ENCODE measurements at places on chromosomes 11 and 22.
A peak's percentile ranks its signal among the peaks of the same experiment; 100 is the strongest.

- no peak for DNase-seq
Observed at GRCh38 chr11:78349624-78350023, 68.0 kb downstream of the GAB2 start.

- DNase-seq, result no peak
Observed at GRCh38 chr11:68269414-68270081, 2.2 kb downstream of the C11orf24 start.

GRCh38 chr22:45584121-45584570, 81.5 kb downstream of the FBLN1 start:
- no peak for DNase-seq

GRCh38 chr11:8034106-8034585, 46.9 kb upstream of the TUB start:
- DNase-seq, result no peak

GRCh38 chr11:44241851-44242250, 68.1 kb downstream of the ALX4 start:
- no peak for DNase-seq

GRCh38 chr11:126357055-126357962, 1.8 kb downstream of the ST3GAL4 start:
- DNase-seq, result no peak

- no peak for DNase-seq
Observed at GRCh38 chr11:64044730-64045393, 9.1 kb downstream of the FLRT1 start.

- no peak for DNase-seq
Observed at GRCh38 chr11:119450590-119451326, 27.8 kb upstream of the THY1 start.

- no peak for DNase-seq
Observed at GRCh38 chr11:114322934-114323333, 26.7 kb downstream of the NNMT start.

GRCh38 chr11:75582895-75583717, 21.1 kb downstream of the SERPINH1 start:
- peak; percentile 53 for DNase-seq

DNA sequence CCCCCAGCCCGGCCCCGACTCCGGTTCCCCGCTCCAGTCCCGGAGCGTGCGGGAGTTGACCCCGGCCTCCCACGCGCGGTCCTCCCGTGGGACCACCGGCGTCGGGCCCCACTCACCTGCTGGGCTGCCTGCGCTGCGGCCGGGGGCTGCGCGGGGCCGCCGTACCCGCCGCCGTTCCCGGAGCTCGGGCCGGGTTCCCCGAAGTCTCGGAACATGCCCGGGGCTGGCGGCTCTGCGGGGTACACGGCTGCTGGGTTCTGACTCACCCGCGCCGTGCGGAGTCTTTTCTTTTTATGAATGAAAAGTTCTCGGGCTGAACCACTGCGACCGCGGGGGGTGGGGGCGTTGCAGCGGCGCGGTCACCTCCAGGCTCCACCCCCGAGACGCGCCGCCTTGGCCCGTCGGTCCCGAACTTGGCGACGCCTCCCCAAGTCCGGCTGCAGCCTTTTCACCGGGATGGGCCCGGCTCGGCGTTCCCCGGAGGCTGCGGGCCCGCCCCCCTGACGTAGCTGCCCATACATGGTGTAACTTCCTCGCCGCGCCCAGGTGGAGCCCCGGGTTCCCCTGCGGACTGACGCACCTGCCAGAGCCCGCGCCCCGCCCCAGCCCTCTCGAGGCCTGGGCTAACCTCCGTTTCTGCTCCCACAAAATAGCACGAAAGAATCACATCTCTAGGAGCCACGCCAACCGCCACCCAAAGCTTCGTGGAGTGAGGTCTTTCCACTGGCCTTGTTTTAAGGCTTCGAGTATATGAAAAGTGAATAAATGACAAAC, at the start of gene FOSL1:
FOSL1 (minus strand) TSS at position 264 of the 774 bp plus-strand sequence; CDS start at position 215, 49 bp downstream.
- DNase-seq, result peak; percentile 95

DNA sequence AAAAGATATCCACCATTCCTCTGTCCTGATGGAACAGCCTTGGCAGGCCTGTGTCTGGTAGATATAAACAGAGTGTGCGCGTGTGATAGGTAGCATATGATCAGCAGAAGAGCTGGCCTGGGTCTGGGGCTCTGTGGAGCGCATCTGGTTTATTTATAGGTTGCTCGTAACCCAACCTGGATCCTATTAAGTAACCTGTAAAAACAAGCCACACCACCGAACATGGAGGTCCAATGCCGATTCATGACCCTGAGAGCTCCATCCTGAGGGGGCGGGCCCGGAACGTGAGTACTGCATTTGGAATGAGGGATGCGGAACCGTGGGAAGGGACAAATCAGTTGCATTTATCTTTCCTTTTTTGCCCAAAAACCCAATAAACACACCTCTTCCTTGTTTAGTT, 31.9 kb upstream of the APOL5 start:
- DNase-seq, result no peak

GRCh38 chr11:69316956-69317355, 23.0 kb downstream of the MYEOV start:
- DNase-seq, result no peak

- DNase-seq, result no peak
Observed at GRCh38 chr11:109018639-109019038, 353.8 kb downstream of the DDX10 start.

DNA sequence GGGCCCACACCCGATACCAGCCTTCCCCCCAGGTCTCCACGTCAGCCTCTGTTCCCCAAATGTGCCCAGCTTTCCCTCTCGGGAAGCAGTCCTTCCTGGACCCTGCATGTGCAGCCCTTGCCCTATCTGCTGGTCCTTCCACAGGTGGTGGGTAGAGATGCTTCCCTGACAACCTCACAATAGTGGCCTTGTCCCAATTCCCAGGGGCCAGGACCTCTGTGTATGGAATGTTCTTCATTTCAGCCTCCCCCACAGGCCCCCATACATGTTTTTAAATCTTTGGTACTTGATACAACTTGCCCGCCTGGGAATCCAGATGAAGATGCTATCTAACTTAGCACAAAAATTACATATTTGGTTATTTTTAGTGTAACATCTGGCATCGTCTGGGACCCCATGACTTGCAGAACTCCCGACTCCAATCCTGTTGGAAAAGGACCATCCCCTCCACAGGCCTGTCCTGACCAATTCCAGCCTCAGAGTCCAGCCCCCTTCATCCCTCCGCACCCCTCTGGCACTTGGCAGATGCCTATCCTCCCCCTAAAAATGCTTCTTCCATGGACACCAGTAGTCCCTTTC, 39.5 kb downstream of the ANO1 start:
- DNase-seq, result no peak

DNA sequence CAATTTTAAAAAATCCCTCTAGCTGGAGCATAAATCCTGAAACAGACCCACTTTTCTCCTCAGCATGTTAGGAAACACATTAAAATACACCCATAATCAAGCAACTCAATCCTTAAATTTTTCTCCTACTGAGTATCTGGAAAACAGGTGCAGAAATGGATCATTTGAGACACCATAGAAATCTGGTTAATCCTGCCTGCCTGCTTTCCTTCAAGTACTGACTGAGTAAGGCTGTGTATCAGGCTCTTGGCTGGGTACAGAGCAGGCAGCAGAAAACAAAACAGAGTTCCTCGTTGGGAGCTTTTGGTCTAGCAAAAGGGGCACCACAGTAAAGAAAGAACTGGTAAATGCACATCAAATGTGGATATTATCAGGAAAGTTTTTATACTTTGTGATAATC, 1.9 kb downstream of the KCNQ1OT1 start:
- no peak for DNase-seq

- no peak for DNase-seq
Observed at GRCh38 chr11:45901626-45902025, 5.4 kb downstream of the FREY1 start.

GRCh38 chr22:21896951-21897513, 29.6 kb upstream of the MAPK1 start:
- DNase-seq, result no peak

DNA sequence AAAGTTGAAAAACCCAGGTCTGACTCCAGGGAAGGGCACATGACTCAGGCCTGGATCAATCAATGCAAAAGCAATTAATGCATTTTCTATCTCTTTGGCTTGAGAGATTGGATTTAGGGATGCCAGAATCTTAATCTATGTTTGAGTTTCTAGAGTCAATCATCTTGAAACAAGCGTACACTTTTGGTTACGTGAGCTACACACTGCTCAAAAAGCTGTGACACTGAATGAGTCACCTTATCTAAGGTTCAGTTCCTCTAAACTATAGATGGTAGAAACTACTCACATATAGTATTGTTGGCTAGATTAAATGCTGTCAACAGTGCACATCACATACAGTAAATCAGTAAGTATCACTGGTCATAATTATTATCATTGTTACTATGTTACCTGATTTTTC, 24.2 kb downstream of the MRE11 start:
- DNase-seq, result peak; percentile 36

DNA sequence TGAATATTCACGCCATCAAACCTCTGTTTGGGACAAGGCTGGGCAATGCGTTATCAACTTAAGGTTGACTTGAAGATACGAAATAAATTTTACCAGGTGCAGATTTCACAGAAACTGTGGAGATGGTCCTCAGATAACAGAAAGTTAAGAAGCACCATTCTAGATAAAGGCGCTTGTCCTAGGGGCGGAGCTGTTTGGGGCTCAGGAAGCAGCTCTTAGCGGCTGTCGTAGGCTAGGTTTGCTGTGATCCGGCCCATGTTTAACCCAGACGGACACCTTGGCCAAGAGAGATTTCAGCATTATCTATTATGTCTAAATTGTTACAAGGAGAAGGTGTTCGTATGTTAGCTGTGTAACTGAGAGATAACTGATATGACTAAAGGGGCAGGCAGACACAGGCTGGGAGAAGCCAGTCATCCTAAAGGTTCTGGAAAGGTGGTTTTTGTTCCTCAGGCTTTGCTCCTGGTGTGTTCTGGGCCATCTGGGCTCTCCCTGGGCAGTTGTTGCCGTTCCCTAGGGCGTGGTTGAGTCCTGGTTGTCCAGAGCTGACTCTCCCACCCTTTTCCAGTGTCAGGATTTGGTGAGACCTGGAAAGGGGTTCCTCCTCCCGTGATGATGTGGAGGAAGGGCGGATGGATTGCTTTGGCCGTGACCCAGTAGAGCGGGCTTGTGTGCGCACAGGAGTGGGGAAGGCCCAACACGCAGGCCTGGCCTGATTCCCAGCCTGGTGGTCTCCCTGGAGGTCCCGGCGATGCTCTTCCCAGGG, 25.8 kb downstream of the TPCN2 start:
- DNase-seq, result no peak

- DNase-seq, result no peak
Observed at GRCh38 chr11:8058216-8058615, 22.8 kb upstream of the TUB start.

GRCh38 chr11:8206251-8207079, 37.6 kb upstream of the RIC3 start:
- no peak for DNase-seq

GRCh38 chr11:12269446-12270214, 107.7 kb upstream of the PARVA start:
- no peak for DNase-seq

DNA sequence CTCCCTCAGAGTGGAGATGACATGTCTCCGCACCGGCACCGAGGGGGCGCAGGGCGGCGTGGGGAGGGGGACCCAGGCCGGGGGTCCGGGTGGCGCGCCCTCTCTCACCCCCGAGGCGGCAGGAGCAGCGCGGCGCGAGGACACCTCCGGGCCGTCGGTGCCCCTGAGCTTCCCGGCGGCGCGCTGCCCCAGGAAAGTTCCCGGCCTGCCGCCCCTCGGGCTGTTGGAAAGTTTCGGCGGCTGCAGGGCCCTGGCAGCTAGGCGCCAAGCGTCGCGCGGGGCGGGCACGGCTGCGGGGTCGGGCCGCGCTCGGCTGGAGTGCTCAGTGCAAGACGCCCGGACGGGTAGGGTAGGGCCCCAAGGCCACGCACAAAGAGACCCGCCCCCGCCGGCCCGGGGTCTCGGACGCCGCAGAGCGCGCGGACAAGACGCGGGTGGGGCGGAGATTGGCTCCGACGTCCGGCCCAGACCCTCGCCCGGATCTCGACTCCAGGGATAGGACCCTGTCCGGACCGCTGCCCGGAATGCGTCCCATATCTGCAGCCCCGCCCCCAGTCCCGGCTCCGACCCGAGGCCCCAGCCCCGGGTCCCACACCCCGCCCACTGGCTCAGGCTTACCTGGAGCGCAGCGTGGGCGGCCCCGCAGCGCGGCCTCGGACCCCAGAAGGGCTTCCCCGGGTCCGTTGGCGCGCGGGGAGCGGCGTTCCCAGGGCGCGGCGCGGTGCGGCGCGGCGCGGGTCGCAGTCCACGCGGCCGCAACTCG, 471 bp downstream of the ARVCF start:
- DNase-seq, result no peak

GRCh38 chr11:34351687-34352469, 5.9 kb downstream of the ABTB2 start:
- DNase-seq, result no peak

- no peak for DNase-seq
Observed at GRCh38 chr11:44475114-44475686, 90.3 kb upstream of the CD82 start.

- DNase-seq, result peak; percentile 73
Observed at GRCh38 chr22:42780070-42780540, 59.4 kb upstream of the A4GALT start.

GRCh38 chr11:85809191-85809590, 1.8 kb downstream of the SYTL2 start:
- no peak for DNase-seq

- DNase-seq, result no peak
Observed at GRCh38 chr11:69156235-69156639, 502 bp downstream of the SMIM38 start.

GRCh38 chr11:50333861-50334260, 301.2 kb downstream of the OR4C45 start:
- no peak for DNase-seq

- DNase-seq, result no peak
Observed at GRCh38 chr22:24059121-24059520, 48.0 kb downstream of the CABIN1 start.
